ENCODE measurements at places on chromosomes 3 and 15.

- no peak for DNase-seq
Measured at GRCh38 chr3:113438224-113438623, 3.1 kb downstream of the CFAP44 start.

DNA sequence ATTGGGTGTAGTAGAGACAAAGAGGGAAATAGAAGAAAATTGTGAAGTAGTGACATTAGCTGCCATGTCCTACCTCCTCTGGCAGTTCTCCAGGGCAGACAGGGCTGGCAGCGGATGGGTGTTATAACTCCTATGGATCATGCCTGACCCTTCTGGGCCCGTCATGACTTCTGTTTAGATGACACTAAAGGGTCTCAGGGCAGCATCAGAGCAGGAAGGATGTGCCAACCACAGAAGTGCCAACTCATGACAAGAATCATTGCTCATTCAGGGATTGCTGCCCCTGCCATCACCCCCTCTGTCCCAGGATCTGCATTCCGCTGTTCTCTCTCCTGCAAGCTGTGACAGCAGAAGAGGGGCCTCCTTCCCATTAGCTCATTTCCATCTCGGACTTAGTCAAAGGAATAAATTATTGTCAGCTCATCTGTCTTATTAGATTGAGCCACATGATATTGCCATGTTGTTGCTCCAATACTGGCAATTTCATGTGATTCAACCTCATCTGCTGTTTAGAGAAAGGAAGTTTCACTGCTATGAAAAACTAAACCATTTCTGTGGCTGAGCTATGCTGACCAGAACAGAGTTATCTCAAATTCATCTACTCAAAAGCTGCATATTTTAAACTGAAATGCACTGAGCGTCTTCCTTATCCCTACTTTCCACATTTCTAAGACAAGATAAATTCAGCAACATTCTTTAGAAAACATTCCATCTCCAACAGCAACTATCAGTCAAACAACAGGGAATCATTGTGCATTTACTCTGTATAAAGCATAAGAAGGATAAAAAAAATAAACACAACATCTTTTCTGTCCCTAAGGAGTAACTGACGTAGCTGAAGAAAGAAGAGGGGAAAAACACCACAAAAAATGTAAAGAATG is 271.6 kb downstream of the FHIT start:
- DNase-seq = no peak

DNA sequence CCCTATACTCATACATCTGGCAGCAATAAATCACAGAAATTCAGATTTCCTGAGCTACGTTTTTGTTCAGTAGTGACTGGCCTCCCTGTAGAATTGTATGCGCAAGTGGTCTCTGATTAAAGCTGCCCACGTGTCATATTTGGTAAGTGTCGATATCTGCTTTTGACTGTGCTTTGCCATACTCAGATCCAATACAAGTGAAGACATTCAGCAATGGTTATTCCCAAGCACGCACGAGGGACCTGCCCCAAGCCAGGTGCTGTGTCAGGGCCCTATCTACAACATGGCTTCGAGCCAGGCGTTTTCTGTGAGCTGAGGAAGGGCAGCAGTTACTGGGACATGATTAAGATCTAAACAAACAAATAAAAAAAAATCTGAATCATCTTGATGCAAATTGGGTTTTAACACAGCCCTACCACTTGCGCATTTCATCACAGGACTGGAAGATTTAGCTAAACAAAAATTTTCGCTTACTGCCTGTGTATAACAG is 47.2 kb upstream of the ICE2 start:
- DNase-seq = no peak

- DNase-seq = no peak
Measured at GRCh38 chr3:152235709-152236298, 32.9 kb upstream of the MBNL1 start.

DNA sequence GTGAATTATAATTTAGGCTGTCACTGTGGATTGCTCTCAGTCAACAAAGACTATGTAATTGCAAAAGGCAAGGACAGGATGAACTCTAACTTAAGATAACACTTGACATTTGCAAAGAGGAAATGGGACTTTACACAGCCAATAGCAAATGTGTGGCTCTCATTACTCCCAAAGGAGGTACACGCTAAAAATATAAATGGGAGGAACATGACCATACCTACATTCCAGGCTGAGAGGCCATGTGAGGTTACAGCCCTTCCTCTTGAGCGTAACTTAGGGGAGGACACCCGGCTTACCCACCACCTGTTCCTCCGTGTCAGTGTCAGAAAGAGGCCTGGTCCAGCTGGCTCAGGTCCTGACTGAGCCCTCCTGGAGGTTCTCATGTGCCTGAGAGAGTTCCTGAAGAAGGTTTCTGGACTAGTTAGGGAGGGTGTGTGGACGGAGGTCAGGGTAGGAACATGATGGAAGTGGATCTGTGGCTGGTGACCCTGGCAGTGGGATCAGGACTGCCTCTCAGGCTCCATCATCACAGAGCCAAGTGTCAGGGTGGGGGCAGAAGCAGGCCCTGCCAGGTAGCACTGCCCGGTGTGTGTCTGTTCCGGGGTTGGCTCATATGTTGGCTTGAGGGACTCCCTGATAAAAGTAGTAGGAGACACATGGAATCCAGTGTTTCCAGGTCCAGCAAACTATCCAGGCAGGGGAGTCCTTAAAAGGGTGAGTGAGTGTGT is 7.9 kb downstream of the POPDC2 start:
- DNase-seq = no peak

DNA sequence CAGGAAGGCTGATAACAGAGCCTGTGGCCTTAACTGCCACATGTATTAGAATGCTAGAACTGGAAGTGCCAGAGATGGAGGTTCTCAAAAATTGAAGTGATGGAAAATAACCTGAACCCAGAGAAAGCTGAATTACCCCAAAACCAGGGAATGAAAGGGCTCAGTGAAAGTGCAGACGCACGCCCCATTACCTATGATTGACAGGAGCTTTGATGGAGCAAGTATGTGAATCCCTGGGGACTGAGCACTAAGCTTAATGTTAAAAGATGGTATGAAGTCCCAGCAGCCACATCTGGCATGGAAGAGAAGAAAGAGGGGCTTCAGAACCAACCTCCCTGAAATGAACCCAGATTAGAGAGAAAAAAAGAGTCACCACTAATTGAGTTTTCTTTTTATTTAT is 118.4 kb upstream of the FHIT start:
- DNase-seq = no peak

DNA sequence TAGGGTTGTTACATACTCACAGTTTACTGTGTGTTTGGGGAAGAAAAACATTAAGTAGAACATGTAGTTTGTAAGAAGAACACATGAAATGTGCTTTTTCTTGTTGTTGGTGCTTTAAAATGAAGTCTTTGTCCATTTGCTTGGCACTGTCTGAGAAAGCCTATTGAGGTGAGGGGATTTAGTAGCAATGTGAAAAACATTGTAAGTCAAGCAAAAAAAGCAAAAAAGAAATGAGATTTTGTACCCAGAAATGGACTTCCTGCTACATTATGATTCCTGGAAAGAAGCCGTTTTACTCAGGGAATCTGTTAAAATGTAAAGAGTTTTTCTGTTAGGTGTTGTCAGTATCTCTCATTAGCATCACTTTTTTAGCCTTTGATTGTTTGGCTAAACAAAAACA is 59.9 kb downstream of the KAT2B start:
- no peak for DNase-seq

DNA sequence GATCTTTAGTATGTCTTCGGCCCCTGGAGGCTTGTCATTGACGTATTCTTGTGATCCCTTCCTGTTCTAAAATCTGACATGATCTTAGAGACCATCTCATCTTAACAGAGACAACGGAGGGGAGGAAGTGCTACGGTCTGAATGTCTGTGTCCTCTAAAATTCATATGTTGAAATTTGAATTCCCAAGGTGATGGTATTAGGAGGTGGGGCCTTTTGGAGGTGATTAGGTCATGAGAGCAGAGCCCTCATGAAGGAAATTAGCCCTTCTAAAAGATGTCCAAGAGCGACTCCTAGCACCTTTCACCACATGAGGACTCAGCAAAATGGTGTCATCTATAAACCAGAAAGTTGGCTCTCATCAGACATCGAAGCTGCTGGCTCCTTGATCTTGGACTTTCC is 233.2 kb upstream of the CMC1 start:
- DNase-seq = no peak

All from stimulated activated CD4-positive, alpha-beta T cell treated with anti-CD3 and anti-CD28 coated beads, Interleukin-15, amount 100 ng/mL, for 1 hour (primary cell).